Aorta (tissue), 5 donors: ENCODE measurements at places on chromosomes 7 and 10. TPM values are rescaled to one million over a fixed set of nuclear protein-coding genes. Genes with fewer than 3 reads are reported as not detected.
A peak's percentile ranks its signal among the peaks of the same experiment; 100 is the strongest.

DNA sequence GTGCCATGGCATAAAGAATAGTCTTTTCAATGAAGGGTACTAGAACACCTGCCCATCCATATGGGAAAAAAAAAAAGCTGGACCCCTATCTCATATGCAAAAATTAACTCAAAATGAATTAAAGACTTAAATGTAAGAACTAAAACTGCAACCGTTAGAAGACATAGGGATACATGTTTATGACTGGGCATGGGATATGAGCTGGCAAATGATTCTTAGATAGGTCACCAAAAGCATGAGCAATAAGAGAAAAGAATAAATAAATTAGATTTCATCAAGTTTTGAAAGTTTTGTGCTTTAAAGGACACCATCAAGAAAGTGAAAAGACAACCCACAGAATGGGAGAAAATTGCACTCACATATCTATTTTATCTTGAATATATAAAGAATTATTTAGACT is 222.0 kb downstream of the ADK start:
- no peak for DNase-seq

DNA sequence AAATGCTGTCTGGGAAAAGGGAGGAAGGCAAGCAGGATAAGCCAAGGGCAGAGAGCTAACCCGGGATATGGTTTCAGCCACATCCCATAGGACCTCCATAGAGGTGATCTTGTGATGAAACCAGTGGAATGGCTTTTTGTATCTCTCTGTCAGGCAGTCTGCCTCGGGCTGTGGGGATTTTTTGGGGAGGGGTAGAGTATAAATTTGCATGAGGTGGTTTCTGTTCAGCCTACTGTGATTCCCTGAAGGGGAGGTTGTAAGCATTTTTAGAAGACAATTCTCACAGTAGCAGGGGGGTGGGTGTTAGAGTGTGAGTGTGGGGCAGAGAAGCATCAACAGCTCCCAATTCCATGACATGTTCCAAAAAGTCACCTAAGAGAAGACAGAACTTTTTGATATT is 11.8 kb downstream of the OR9A2 start:
- DNase-seq: no peak

GRCh38 chr7:159211540-159212182 is 67.0 kb upstream of the VIPR2 start:
- no peak for DNase-seq

GRCh38 chr10:62083412-62084267 is 182.1 kb downstream of the ARID5B start:
- peak; percentile 78 for DNase-seq

GRCh38 chr10:1078668-1079067 is 22.5 kb downstream of the WDR37 start:
- DNase-seq: no peak

Gene CC2D2B
- total RNA-seq: 12.2 TPM

Gene MRC1
- 58.3 TPM for total RNA-seq
